ENCODE measurements at places on chromosomes 4 and X.

GRCh38 chr4:108345862-108346817 lies 177.4 kb upstream of the LEF1 start:
- H3K27ac ChIP-seq: no peak overlapping the region
- H3K27me3 ChIP-seq: no peaks in the 10 kb centered on the region
- H3K4me1 ChIP-seq: peaks cover 7% of the 10 kb centered on the region
- H3K36me3 ChIP-seq: no peaks in the 10 kb centered on the region
- no peak overlapping the region for H3K4me3 ChIP-seq

DNA sequence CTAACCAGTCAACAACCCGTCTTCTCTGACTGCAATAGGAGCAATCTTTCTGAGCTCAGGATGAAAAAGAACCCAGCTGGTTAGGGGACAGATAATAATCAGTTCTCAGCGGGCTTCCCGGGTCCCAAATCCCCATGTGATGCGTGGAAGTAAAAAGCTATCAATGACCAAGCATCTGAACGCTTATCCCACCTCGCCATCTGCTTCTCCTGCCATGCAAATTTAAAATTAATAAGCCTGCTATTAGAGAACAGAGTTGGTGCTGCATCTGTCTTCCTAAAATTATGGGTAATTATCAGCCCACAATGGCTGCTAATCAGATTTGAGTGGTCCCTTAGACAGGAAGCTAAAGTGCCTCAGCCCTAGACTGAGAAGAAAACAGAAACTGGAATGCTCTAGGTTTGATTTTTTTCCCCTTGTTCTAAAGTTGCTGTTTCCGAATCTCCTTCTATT lies 37.5 kb downstream of the AFAP1 start:
- no peaks in the 10 kb centered on the region for H3K27me3 ChIP-seq
- H3K27ac ChIP-seq: no peak overlapping the region
- no peaks in the 10 kb centered on the region for H3K36me3 ChIP-seq
- no peak overlapping the region for H3K4me3 ChIP-seq
- H3K4me1 ChIP-seq: peaks cover 68% of the 10 kb centered on the region

GRCh38 chr4:81217779-81218178 lies 2.8 kb upstream of the PRKG2 start:
- H3K27ac ChIP-seq: no peak overlapping the region
- DNase-seq: no peak
- H3K4me1 ChIP-seq: peaks cover 14% of the 10 kb centered on the region
- H3K4me3 ChIP-seq: no peak overlapping the region

- H3K4me1 ChIP-seq: no peaks in the 10 kb centered on the region
- H3K36me3 ChIP-seq: no peaks in the 10 kb centered on the region
These were observed 4.3 kb downstream of the GDPD2 start for GRCh38 chrX:70427365-70427764.

GRCh38 chrX:49972328-49972860 lies 50.0 kb downstream of the CLCN5 start:
- no peak for DNase-seq
- H3K4me3 ChIP-seq: no peak overlapping the region
- H3K27me3 ChIP-seq: no peaks in the 10 kb centered on the region
- H3K36me3 ChIP-seq: no peaks in the 10 kb centered on the region
- no peaks in the 10 kb centered on the region for H3K4me1 ChIP-seq

DNA sequence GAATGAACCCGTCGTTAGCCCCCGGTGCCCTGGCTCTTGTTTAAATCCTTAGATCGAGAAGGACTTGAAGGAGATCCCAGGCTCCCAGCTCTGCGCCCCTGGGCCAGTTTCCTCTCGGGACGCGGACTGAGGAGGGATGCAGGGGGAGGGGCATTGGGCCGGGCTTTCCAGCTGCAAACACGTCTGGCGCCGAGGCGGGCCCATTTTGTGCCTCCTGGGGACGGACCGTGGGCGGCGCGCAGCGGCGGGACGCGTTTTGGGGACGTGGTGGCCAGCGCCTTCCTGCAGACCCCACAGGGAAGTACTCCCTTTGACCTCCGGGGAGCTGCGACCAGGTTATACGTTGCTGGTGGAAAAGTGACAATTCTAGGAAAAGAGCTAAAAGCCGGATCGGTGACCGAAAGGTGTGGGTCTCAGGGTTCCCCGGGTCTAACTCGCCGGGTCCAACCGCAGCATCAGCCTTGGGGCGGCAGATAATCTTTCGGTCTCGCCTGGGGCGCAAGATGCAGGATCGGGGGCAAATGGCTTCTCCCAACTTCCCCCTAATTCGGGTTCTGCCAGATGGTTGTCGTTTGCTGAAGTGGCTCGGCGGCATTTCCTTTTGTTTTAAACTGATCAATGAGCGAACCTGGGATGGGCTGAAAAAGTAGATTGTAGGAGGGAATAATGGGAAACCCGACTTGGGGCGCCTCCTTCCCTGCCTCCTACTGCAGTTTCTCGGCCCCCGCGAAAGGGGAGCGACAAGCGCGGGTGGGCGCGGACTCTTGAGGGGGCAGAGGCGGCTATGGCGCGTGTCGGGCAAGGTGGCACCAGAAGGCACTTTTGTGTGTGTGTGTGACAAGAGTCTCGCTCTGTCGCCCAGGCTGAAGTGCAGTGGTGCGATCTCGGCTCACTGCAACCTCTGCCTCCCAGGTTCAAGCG lies 2.9 kb downstream of the PDGFRA start:
- H3K4me3 ChIP-seq: peak overlapping the region; percentile 74
- H3K36me3 ChIP-seq: no peaks in the 10 kb centered on the region
- H3K27me3 ChIP-seq: peaks cover 77% of the 10 kb centered on the region
- peaks cover 73% of the 10 kb centered on the region for H3K4me1 ChIP-seq
- peak overlapping the region; percentile 76 for H3K27ac ChIP-seq

DNA sequence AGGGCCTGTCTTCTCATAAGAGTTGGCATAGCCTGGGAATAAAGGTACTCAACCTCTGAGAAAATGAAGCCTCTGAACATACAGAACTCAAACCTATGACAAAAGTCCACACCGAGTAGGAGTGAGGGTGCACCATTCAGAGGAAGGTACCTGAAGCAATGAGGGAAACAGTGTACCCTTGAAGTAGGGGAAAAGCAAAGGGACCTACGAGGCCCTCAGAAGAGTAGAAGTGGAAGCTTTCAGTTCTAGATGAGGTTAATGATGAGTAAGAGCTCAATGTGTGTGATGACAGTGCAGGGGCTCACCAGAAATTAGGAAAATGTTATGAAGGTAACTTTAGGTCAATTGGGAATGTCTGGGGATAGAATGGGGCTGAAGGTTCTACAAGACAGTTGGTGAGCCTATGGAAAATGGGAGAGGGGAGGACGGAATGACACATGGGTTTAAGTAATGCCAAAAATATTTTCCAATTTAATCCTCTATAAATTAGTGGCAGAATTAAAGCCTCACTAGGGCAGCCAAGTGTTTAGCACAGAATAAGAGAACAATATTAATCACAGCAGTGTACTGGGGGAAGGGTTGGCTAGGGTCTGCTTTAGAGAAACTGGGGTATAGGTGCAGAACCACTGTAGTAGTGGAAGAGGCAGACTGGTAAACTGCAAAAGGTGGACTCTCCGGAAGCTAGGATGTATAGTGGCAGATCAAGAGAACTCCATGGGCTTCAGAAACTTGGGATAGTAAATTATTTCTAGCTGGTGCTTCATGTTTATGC lies 39.8 kb downstream of the RAB33A start:
- H3K27ac ChIP-seq: no peak overlapping the region
- H3K36me3 ChIP-seq: peaks cover 27% of the 10 kb centered on the region
- H3K4me3 ChIP-seq: no peak overlapping the region
- DNase-seq: no peak
- H3K4me1 ChIP-seq: no peaks in the 10 kb centered on the region
- no peaks in the 10 kb centered on the region for H3K27me3 ChIP-seq

- H3K4me3 ChIP-seq: no peak overlapping the region
- H3K36me3 ChIP-seq: no peaks in the 10 kb centered on the region
- H3K27me3 ChIP-seq: no peaks in the 10 kb centered on the region
- DNase-seq: no peak
These were observed 320.1 kb upstream of the PPARGC1A start for GRCh38 chr4:24209906-24210305.

GRCh38 chr4:105509714-105510113 lies 35.9 kb upstream of the PPA2 start:
- no peak overlapping the region for H3K4me3 ChIP-seq
- H3K27ac ChIP-seq: no peak overlapping the region
- no peaks in the 10 kb centered on the region for H3K4me1 ChIP-seq

- peaks cover 17% of the 10 kb centered on the region for H3K27me3 ChIP-seq
- peaks cover 21% of the 10 kb centered on the region for H3K4me1 ChIP-seq
- peak overlapping the region; percentile 85 for H3K4me3 ChIP-seq
- H3K36me3 ChIP-seq: no peaks in the 10 kb centered on the region
- no peak for DNase-seq
- H3K27ac ChIP-seq: peak overlapping the region; percentile 86
These were observed 2.8 kb downstream of the VEGFC start for GRCh38 chr4:176789955-176790354.

GRCh38 chrX:150967786-150968185 lies 15.3 kb upstream of the HMGB3 start:
- H3K36me3 ChIP-seq: no peaks in the 10 kb centered on the region
- H3K27ac ChIP-seq: no peak overlapping the region
- DNase-seq: no peak
- H3K27me3 ChIP-seq: no peaks in the 10 kb centered on the region
- no peak overlapping the region for H3K4me3 ChIP-seq

GRCh38 chr4:138238521-138239292 lies 3.4 kb downstream of the SLC7A11 start:
- no peak for DNase-seq
- H3K36me3 ChIP-seq: no peaks in the 10 kb centered on the region
- H3K27ac ChIP-seq: no peak overlapping the region
- no peaks in the 10 kb centered on the region for H3K4me1 ChIP-seq
- H3K27me3 ChIP-seq: no peaks in the 10 kb centered on the region
- no peak overlapping the region for H3K4me3 ChIP-seq

DNA sequence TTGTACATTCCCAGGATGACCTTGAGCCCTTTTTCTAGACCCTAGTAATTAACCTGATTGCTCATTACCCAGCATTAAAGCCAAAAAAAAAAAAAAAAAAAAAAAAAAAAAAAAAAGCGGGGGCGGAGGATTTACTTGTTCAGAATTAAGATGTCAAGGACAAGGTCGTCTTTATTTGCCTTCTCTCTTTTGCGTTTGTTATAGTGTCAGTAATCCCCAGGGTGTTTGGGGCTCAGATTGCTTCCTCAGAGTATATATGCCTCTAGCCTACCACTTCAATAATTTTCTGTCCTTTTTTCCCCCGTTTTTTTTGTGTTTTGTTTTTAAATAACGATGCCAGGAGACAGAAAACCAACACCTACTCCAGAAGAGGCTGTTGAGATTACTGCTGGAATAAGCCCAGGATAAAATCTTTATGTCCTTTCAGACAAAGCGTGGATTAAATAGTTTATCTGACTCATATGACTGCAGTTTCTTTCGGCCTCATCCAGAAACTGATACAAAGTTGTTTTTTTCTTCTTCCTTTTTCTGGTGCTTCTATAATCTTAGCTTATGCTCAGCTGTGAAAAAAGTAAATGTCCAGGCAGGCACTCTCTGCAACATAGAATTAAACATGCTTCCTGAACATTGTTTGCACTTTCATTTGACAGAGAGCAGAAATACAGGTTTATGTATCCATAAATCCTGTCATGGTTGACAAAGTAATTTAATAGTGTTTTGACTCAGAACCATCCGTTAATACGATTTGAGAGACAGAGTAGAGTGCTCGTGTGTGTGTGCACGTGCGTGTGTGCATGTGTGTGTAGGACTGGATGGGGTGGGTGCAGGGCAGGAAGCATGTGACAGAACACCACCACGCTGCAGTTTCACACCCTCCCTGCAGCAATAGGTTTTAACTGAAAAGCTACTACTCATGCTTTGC lies 138.6 kb downstream of the AFF1 start:
- H3K4me3 ChIP-seq: peak overlapping the region; percentile 40
- H3K27ac ChIP-seq: peak overlapping the region; percentile 73
- no peaks in the 10 kb centered on the region for H3K27me3 ChIP-seq
- H3K4me1 ChIP-seq: peaks cover 96% of the 10 kb centered on the region

- H3K27me3 ChIP-seq: no peaks in the 10 kb centered on the region
- H3K4me1 ChIP-seq: peaks cover 35% of the 10 kb centered on the region
- no peak overlapping the region for H3K27ac ChIP-seq
- H3K36me3 ChIP-seq: no peaks in the 10 kb centered on the region
- no peak overlapping the region for H3K4me3 ChIP-seq
These were observed 6.0 kb downstream of the SEL1L3 start for GRCh38 chr4:25856756-25857155.

DNA sequence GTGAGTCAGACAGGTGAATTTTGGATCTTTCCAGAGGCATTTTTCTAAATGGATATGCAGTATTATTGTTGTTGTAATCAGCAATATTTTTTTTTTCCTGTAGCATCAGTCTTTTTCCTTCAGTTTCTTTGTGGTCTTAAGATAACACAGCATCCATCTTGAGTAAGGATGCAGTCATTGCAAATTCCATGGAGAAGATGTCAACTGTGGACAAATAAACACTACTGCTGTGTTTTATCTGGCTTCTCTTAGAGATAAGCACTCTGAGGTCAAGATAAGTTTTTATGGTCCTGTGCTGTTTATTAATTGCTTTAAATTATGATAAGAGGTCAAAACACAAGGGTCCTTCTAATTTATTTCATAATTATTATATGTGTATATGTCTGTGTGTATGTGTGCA lies 1255.7 kb downstream of the ADGRL3 start:
- no peak overlapping the region for H3K27ac ChIP-seq
- DNase-seq: no peak
- no peaks in the 10 kb centered on the region for H3K27me3 ChIP-seq
- no peaks in the 10 kb centered on the region for H3K36me3 ChIP-seq
- no peak overlapping the region for H3K4me3 ChIP-seq
- H3K4me1 ChIP-seq: no peaks in the 10 kb centered on the region

- no peak overlapping the region for H3K4me3 ChIP-seq
- no peaks in the 10 kb centered on the region for H3K4me1 ChIP-seq
- DNase-seq: no peak
- H3K27me3 ChIP-seq: no peaks in the 10 kb centered on the region
These were observed 327.7 kb downstream of the PPP1R2C start for GRCh38 chrX:42450228-42450627.

DNA sequence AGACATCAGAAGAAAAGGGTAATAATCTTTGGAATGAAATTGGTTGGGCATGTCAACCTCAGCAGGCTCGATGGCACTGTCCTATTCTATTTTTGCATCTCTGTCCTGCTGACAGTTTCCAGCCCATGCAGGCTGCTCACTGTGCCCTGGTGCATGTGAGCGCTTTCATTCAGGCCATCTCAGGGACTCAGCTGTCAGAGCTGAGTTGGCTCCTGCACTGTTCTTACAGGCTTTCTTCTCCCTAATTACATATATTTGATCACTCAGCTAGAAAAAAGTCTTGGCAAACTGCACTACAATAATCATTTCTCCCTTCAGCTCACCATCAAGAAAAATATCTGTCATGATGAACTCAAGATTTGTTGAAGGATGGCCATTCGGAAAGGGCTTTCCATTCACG lies 84.7 kb downstream of the RASL11B start:
- no peaks in the 10 kb centered on the region for H3K36me3 ChIP-seq
- peaks cover 49% of the 10 kb centered on the region for H3K4me1 ChIP-seq
- no peaks in the 10 kb centered on the region for H3K27me3 ChIP-seq
- peak overlapping the region; percentile 84 for H3K27ac ChIP-seq
- DNase-seq: peak; percentile 36

All from left ventricle myocardium inferior (tissue), 1 donor.